Activated CD4-positive, alpha-beta T cell treated with anti-CD3 and anti-CD28 coated beads, Interleukin-10, Interleukin-2, amounts not matched to agents 100 ng/mL and 50 ng/mL, durations not matched to agents 16 hours and 8 hours (primary cell): ENCODE measurements at places on chromosomes 13 and 19.
A peak's percentile ranks its signal among the peaks of the same experiment; 100 is the strongest.

DNA sequence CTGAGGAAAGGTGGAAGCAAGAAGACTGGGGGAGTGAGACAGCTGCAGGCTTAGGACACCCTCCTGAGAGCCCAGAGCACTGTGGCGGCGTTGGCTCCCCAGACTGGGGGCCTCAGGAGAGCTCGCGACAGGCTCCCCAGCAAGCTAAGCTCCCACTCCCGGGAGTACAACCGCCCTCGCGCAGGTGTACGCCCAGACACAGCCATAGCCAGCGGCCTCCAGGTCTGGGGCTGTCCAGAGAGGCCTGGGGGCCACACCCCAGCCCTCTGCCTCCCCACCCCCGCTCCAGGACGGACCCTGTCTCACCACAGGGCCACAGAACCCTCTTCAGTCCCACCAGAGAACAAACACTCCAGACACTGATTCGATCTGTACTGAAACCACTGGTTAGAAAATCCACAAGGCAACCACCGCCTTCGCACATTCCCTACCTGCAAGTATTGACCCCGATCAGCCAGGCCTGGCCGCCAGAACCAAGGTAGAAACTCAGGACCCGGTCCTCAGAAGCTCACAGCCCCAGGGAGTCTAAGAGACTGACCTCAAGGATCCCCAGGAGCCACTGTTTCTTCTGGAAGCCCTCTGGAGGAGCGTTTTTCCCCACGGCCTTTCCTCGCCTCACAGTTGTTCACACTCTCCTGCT, 16.3 kb downstream of the ZIC5 start:
- no peak for DNase-seq

GRCh38 chr19:38815059-38816001, 2.6 kb upstream of the LGALS4 start:
- no peak for DNase-seq

GRCh38 chr13:60679928-60680694, 283.1 kb downstream of the TDRD3 start:
- no peak for DNase-seq

DNA sequence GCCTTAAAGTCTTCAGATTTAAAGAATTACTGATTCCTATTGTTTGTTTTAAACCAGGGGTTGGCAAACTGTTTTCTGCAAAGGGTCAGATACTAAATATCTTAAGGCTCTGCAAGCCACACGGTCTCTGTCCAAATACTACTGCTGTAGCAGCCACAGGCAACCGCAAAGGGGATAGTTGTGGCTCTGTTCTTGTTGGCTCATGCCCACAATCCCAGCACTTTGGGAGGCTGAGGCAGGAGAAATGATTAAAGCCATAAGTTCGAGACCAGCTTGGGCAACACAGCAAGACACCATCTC, 22.4 kb downstream of the RANBP3 start:
- DNase-seq, result no peak

DNA sequence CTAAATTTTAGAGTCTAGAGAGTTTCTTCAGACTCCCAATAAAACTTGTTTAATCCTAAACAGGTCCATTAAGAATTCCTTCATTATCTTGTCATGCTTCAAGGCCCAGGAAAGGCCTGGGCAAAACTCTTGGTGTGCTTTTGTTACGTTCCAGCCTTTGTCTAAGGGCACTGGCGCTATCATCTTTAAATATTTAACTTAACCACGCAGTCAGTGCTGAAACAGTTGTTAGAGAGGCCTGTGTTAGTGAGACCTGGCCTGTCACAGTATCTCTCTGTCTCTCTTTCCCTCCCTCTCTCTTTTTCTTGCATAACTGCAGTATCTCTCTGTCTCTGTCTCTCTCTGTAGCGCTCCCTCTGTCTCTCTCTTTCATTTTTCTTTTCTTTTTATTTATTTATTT, 8.2 kb upstream of the OR1M1 start:
- no peak for DNase-seq

- DNase-seq, result no peak
Measured at GRCh38 chr19:35498984-35499527, 8.8 kb upstream of the KRTDAP start.

DNA sequence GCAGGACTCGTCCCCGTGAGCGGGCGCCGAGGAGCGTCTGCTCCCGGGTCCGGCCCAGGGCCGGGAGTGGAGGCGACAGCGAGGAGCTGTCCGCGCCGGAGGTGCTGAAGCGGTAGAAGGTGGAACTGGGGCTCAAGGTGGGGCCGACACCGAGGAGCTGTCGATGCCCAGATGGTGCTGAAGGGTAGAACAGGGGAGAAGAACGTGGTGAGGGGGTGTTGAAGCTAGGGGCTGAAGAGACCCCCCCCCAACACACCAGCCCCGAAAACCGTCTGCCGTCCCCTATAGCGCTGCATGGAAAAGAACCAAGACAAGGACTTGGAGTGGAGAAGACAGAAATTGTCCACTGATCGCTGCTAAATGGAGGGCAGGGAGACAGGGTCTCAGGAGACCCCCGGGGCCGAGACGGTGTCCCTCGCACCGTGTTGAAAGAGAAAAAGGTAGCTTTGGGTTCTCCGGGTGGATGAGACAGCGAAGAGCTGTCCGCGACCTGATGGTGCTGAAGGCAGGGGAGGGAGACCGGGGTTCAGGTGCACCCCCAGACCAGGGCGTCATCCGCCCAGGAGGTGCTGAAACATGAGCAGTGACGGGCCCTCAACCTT, 7.1 kb upstream of the PDE4C start:
- peak; percentile 34 for DNase-seq

DNA sequence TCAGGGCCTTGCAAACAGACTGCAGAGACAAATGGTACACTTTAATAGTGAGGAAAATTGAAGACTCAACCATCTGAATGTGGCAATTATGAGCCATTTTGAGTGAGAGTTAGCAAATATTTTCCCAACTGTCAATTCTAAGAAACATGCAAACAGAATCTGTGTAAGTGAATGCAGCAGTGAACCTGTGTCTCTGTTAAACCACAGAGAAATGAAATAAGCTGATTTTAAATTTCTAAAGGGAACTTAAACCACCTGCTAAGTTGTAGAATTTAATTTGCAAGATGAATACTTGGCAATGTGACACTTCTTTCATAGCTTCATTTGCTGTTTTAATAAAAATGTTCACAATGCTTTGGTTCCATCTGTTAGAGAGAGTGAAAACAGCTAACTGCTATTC, 42.0 kb upstream of the TDRD3 start:
- no peak for DNase-seq

DNA sequence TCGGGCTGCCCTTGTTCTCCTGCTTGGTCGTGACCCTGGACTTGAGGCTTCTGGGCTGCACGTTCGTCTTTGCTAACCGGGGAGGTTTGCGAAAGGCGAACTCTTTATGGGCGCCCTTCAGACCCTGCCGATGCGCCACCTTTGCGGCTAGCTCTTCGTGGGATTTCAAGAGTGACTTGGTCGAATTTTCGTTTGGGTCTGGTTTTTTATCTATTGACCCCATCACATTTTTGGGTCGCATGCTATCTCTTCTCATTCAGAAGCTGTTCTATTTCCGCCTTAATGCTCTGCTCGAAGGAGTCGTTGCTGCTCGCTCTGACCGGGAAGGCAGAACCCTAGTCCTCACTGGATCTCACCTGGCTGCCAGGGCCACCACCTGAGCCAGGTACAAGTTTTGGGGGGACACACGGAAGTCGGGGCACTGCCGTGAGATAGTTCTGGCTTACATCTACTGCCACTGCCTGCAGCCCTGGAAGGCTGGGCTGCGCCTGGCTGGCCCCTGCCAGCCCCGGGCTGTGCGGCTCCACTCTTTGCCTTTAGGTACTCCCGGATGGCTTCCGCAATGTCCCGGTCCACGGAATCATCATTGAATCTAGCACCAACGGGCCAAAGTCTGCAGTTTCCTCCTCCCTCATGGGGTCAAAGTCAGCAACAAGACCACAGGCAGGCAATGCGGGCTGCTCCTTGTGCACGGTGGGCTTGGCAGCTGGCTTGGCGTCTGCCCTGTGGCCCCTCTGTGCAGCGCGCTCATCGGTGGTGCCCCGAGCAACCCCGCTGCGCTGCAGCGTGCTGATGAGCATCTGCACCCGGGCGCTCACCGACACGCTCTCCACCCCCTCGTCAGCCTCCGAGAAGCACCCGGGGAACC, 16.2 kb downstream of the RB1 start:
- no peak for DNase-seq

DNA sequence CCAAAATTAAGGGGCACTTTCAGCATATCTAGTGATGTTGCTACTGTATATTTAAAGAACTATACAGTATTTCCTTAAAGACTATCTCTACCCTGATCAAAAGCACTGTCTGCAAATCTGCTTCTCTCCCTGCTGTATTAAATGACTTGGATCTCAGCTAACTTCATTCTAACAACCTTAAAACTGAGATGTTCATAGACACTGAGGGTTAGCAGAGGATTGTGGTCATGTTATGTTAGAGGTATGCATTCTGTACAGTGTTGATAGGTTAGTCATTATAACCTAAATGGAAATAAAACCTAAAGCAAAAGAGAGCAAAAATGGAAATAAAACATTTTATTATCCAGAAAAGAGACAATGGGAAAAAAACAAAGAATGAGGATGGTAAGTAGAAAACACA, 9.9 kb downstream of the GPR183 start:
- no peak for DNase-seq

GRCh38 chr13:31330236-31330635, 130.5 kb downstream of the B3GLCT start:
- DNase-seq, result no peak

- no peak for DNase-seq
Measured at GRCh38 chr13:51526202-51526601, 58.1 kb upstream of the WDFY2 start.

DNA sequence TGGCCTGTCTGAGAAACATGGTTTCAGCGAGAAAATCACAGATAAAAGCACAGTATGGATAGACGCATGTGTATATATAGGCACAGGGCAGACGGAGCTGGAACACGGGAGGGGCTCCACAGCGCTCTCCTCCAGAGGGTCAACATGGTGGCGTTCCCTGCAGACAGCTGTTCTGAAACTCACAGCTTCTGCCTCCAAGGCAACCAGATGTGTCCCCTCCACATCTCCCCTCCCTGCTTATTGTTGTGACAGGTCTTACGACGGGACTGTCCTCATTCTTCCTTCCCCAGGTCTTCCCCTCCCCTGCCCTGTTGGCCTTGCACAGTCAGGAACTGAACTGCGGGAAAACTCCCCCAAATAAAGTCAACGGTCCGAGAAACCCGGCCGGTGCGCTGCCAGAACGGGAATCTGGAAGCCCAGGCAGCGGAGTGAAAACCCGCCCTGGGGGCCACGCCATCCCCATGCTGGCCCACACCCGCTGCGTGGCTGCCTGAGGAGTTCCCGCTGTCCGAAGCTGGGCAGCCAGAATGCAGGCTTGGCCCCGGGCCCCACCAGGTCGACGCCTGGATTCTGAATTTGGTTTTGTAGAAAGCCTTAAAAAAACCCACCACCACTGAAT, 2.6 kb upstream of the TIMM13 start:
- DNase-seq, result no peak

DNA sequence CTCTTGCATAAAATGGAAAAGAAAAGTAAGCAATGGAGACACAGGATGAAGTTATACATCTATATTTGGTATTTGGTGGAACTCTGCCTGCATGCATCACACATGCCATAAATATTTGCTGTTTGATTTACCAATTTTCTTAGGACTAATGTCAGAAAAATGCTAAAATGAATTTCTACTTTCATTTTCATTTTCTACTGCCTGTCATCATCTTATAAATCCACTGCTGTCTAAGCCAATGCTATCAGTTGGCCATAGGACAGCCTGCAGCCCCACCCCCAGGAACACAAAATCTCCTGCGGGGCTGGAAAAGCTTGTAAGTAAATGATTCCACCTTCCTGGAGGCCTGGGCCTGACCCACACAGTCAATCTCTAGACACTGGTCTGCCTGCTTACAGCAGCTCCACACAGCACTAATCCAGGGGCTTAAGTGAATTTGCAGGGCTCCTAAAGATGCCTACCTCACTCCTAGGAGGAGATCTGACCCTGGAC, 122.0 kb downstream of the ENOX1 start:
- DNase-seq, result no peak

GRCh38 chr19:36054733-36055686, at the start of gene WDR62:
Gene WDR62, plus strand, starts transcription at chr19:36054897. Its CDS starts 75 bp downstream, at chr19:36054972.
- DNase-seq, result peak; percentile 97

DNA sequence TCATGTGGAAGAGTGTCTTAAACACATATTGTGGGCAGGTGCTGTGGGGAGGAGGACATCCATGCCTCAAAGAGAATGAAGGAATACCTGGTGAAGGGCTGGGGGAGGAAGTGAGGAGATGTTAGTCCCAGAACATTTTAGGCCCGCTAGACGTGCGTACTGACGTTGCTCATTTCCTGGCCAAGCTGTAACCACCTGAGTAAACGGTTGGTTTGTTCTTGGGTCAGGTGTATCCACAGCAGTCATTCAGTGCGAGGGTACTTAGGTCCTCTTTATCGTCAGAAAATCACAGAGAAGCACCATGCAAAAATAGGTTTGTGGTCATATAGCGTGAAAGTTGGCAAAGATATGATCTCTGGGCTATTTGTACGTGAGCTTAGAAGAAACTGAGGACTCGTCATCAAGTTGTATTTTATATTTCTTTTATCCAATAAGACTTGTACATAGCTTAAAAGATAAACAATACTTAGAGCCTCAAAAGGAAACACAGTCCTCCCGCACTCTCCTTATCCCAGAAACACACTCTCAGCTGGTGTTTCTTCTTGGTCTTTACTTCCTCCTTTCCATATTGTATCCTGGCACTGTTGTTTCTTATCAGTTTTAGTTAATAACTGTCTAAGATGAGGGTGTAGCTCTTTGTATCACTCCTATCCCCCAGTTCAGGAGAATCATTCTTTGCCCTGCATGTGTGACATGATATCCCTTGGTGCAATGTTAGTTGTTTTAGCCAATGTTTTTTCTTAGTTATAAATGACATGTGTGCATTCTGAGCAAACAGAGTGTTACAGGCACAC, 52.0 kb downstream of the ARHGEF7 start:
- no peak for DNase-seq

GRCh38 chr13:97108530-97108900, 113.6 kb upstream of the MBNL2 start:
- no peak for DNase-seq

DNA sequence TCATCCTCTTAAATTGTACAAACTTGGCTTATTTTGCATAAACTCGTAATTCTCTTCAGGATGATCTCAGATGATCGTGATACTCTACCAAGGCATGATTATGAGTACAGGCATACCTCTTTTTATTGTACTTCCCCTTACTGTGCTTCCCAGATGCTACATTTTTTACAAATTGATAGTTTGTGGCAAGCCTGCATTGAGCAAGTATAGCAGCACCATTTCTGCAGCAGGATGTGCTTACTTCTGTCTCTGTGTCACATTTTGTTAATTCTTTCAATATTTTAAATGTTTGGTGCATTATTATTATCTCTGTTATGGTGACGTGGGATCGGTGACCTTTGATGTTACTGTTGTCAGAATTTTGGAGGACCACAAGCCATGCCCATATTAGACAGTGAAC, 752.3 kb downstream of the PCDH9 start:
- no peak for DNase-seq

GRCh38 chr19:30173593-30174356, 198.4 kb upstream of the ZNF536 start:
- DNase-seq, result no peak
